Tibial nerve (tissue), 4 donors: ENCODE measurements at places on chromosomes 2 and 18. TPM values are rescaled to one million over a fixed set of nuclear protein-coding genes. Genes with fewer than 3 reads are reported as not detected.

DNA sequence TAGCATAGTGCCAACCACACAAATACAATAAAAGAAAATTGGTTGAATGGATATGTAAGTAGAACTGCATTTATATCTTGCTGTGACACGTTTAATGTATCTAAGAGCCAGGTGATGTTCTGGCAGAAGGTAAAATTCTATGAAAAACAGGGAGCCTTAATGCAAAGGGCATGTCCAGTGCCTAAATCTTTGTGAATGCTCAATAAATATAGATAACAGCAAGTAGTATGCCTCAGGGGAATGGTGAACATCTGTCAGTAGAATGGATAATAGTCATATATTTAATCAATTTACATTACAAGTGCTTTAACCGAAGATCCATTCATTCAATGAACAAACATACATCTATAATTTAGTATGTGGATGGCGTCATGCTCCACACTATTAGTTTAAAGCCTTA lies 43.7 kb upstream of the NYAP2 start:
- DNase-seq: no peak

DNA sequence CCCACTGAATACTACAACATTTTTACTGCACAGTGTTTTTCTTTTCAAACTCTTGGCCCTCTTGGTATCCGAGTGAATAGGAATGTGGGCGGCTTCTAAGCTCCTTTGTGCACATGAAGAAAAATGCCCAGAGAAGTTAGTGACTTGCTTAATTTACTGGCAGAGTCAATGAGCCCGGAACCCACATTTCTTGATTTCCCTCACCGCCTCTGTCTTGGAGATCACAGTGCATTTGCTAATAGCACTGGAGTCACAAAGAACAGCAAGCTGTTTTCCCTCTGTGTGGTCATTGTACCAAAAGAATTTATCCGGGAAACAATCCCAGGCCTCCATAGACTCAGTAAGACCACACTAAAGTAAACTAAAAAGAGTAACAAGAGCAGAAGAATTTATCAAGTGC lies 18.9 kb downstream of the STON1 start:
- no peak for DNase-seq

- DNase-seq: no peak
Measured at GRCh38 chr18:29560270-29560669, 1383.3 kb upstream of the CDH2 start.

DNA sequence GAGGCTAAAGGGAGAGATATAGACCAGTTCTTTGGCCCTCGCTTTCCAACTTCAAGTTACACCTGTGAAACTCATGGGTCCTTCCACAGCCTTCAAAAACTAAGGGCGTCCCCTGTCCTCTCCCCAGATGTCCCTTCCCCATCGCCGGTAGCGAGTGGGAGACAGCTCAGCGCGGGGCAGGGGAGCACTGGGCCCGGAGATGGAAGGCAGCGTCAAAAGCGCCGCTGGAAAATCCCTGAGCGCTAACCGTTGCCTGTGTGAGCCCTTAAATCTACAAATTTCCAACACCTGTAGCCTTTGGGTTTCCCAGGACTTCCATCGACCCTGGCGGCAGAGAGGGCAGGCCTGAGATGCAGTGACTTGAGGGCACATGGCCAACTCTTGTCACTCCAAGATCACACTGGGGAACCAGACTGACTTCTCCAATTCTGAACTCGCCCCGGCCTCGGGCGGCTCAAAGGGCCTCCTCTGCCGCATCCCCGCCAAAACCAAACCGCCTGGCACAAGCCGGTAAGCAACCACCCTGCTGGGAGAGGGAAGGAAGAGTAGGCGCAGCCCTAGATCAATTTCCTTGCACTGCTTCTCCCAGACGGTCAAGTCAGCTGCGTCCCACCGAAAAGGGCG lies 879 bp upstream of the EPAS1 start:
- DNase-seq: peak; percentile 32

Gene IL1R1
- total RNA-seq: 44.0 TPM

Gene EFR3B
- 7.1 TPM for total RNA-seq

Gene BMP10
- total RNA-seq: not detected
